Inflammatory macrophage treated with lipopolysaccharide for 4 hours (primary cell): ENCODE measurements at places on chromosomes 16 and 17.

- no peak for DNase-seq
These were observed 10.2 kb downstream of the EFTUD2 start for GRCh38 chr17:44889003-44889402.

GRCh38 chr17:50625032-50625871 lies 9.4 kb upstream of the ABCC3 start:
- no peak for DNase-seq

DNA sequence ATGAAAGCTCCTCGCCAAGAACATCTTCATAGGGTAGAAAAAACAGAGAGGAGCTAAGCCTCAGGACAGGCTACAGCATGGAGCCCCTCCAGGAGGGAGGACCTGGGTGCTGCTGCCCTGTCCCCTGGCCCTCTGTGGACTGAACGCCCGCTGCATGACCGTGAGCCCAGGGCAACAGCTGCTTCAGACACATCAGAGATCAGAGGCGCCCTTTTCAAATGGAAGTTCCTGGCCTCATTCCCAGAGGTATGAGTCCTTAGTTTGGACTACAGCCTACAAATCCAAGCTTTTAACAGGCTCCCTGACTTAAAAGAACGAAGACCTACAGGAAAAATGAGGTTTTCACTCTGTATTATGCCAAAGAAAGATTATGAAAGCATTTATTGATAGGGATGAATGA lies 48.5 kb downstream of the ZNF18 start:
- DNase-seq, result no peak

GRCh38 chr16:19691161-19691711 lies 26.8 kb downstream of the KNOP1 start:
- DNase-seq, result peak; percentile 34

GRCh38 chr17:30964876-30965275 lies 6.0 kb upstream of the RNF135 start:
- DNase-seq, result peak; percentile 41

- peak; percentile 79 for DNase-seq
These were observed 592.3 kb downstream of the MAF start for GRCh38 chr16:79008036-79008868.

DNA sequence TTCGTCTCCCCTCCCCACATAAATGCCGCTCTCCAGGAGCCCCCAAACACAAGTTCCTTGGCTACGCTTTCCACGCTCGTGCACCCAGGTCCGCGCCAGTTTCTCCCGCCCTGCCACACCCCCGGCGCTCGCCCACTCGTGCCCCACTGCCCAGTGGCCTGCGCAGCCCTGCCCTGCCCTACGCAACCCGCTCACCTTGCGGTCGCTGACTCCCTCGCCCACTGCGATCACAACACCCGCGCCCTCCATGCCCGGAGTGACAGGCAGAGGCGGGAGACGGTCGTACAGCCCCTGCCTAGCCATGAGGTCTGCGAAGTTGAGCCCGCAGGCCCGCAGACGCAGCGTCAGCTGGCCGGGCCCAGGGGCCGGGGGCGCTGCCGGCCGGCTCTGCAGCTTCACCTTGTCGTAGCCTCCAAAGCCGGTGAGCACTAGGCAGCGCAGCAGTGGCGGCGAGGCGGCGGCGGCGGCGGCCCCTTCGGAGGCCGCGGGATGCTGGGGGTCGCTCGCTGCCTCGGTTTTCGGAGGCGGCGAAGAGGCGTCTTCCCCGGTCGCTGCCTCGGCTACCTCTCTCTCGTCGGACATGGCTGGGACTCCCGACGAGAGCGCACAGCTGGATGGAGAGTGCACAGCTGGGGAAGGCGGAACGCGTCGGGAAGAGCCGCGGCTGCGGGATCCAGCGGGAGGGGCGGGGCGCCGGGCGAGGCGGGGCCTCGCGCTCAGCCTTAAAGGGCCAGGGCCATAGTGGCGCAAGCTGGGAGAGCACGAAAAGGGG lies at the start of gene VAT1:
VAT1 (minus strand) TSS at position 645 of the 772 bp plus-strand sequence; CDS start at position 582, 63 bp downstream.
- DNase-seq, result peak; percentile 76

DNA sequence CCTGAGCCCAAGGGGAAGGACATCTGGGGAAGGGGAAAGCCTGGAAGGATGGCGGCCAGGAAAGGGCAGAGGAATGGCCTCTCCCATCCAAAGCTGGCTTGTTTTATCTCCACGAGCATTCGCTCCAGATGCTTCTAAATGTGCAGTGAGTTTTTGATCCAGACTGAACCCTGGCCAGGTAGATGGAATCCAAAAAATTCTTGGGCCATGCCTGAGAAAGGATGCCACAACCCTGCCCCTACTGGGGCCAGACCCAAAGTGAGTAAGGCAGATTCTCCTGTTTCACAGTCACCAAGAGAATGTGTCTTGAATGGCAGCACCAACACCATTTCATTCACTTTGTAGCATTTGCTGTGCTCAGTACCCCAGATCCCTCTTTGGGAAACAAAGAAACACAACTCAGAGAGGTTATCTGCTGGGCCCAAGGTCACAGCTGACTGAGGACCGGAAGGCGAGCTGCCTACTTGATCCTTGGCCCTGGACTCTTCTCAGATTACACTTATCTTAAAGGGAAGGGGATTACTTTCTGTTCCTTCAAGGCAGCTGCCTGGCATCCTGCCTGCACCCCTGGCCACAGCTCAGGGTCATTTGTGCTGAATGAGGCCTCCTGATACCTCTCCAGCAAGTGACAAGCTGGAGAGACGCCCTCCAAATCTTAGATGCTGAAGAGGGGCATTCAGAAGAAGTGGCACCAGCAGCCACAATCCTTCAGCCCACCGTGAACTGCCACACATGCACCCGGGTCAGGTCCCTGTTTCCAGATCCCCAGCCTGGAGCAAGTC lies 3.6 kb downstream of the LRRC75A start:
- DNase-seq, result no peak

DNA sequence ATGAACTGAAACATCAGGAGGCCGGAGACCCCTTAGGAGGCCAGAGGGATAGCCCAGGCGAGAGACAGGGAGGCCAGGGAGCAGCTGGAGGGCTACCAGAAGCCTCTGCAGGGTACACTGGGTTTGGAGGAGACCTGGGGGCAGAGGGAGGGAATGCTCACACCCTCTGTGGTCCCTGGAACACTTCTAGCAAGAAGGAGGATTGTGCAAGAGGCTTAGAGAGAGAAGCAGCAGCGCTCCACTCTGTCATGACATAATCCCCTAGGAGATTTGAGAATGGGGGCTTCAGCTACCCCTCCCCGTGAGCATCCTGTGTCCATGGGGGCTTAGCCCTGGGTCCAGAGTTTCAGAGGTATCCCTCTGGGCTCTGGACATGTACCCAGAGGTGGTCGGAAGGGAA lies 15.8 kb downstream of the GPR142 start:
- DNase-seq, result no peak

GRCh38 chr17:43940630-43941029 lies 1.6 kb downstream of the PPY start:
- no peak for DNase-seq

DNA sequence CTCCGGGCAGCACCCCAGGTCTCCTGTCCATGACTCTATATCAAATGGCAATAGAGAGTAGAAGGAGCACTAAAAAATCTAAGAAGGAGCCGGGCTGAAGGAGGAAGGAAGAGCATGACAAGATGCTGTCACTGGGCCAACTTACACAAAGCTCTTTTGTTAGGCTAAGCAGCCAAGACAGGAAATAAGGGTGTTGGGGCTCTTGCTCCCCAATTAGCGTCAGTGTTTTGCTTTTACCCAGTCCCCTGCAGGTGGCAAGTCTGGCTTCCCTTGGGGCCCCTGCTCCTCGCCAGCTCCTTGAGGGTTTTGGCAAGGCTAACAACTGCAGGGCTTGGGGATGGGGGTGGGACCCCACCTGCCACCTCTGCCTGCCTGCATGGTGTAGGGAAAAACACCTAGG lies 120.5 kb downstream of the CCT6B start:
- no peak for DNase-seq
